ENCODE measurements at places on chromosomes 11 and 22. TPM values are rescaled to one million over a fixed set of nuclear protein-coding genes. Genes with fewer than 3 reads are reported as not detected.
A peak's percentile ranks its signal among the peaks of the same experiment; 100 is the strongest.

DNA sequence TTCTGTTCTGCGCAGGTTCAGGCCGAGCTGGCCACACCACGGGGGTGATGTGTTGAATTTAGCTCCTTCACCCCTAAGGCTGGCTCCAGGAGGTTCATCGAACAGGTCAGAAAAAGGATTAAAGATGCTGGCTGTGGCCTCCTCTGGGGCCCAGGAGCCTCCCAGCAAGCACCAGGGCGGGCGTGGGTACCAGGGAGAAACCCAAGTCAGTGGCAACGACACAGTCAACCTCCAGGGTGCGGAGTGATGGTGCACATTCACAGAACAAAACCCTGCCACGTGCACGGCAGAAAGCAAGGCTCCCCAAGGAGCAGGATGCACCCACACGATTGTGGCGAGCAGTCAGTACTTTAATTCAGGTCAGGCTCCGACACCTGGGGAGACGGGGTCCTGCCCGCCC is 10.8 kb downstream of the C11orf24 start:
- H3K36me3 ChIP-seq: peaks cover 54% of the 10 kb centered on the region
- H3K27ac ChIP-seq: no peak overlapping the region
- peaks cover 40% of the 10 kb centered on the region for H3K4me1 ChIP-seq
- no peak for DNase-seq
- no peaks in the 10 kb centered on the region for H3K27me3 ChIP-seq
- no peak overlapping the region for H3K4me3 ChIP-seq

DNA sequence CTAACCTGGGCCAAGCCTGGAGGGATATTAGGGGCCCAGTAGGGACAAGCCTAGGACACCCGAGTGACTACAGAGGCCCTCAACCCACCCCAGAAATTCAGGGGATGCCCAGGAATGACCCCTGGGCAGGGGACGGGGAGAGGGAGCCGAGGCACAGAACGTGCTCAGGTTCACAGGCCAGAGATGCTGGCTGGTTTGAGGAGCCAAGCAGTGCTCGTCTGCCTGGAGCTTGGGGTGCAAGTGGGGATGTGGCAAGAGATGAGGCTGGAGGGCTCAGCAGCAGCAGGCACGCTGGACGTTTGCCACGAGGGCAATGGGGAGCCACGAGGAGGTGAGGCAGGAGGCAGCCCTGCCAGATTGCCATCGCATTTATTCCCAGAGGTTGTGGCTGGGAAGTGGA is 34.0 kb upstream of the EMID1 start:
- no peak for DNase-seq
- H3K36me3 ChIP-seq: peaks cover 2% of the 10 kb centered on the region
- peaks cover 24% of the 10 kb centered on the region for H3K4me1 ChIP-seq

DNA sequence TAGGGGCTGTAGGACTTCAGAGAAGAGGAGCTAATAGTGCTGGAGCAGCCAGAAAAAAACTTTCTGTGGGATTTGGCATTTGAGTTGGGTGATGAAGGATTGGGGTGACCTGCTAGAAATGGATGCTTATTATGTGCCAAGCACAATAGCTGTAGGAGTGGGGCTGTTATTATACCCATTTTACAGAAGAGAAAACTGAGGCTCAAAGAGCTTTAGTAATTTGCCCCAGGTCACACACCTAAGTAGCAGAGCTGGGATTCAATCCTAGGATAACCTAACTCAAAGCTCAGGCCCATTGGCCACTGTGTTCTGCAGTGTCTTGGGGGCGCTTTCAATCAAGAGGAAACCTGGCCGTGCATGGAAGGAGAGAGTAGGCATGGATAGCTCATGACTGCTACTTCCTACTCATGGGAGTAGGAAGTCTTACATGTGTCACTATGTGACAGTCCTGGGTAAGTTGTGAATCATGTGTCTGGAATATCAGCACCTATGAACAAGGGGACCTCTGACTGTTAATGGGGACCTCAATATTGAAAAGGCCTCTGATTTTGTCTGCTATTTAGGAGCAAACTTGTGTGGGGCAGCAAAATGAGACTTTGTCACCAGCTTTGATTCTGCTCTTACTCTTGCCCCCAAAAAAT is 6.1 kb upstream of the ELF5 start:
- DNase-seq: no peak
- H3K4me3 ChIP-seq: no peak overlapping the region
- peaks cover 2% of the 10 kb centered on the region for H3K27me3 ChIP-seq
- H3K36me3 ChIP-seq: no peaks in the 10 kb centered on the region

- peaks cover 23% of the 10 kb centered on the region for H3K27me3 ChIP-seq
- H3K27ac ChIP-seq: no peak overlapping the region
- peaks cover 38% of the 10 kb centered on the region for H3K4me1 ChIP-seq
- H3K4me3 ChIP-seq: peak overlapping the region; percentile 85
- peaks cover 1% of the 10 kb centered on the region for H3K36me3 ChIP-seq
Observed at GRCh38 chr11:119729581-119729927, 554 bp upstream of the NECTIN1 start.

DNA sequence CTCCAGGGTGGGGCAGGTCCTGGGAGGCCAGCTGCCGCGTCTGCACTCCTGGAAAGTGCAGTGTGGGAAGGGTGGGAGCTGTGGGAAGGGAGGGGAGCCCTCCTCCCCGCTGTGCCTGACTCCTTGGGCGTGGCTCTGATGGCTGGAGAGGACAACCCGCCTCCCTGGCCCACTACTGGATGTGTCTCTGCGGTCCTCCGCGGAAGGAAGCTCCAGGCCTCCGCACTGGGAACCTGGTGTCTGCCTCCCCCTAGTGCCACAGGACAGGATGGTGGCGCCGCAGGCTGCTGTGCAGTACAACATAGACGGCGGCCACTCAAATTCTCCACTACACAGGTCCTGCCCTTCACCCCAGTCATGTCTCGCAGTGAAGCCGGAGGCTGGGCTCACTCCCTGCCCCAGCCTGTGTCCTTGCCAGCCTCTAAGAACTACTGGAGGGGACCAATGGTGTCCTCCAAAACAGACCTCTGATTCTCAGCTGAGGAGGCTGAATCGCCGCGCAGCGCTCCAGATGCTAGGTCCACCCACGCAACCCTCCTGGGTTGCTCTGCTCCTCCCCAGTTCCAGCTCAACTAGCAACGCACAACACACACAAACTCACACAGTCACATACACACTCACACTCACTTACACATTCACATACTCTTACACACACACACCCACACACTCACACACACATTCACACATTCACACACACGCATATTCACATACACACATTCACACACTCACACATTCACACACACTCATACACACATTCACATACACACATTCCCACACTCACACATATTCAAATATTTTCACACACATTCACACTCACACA is 12.4 kb upstream of the DSCAML1 start:
- peak; percentile 29 for DNase-seq
- peaks cover 5% of the 10 kb centered on the region for H3K27me3 ChIP-seq
- peaks cover 32% of the 10 kb centered on the region for H3K4me1 ChIP-seq
- peak overlapping the region; percentile 3 for H3K27ac ChIP-seq

DNA sequence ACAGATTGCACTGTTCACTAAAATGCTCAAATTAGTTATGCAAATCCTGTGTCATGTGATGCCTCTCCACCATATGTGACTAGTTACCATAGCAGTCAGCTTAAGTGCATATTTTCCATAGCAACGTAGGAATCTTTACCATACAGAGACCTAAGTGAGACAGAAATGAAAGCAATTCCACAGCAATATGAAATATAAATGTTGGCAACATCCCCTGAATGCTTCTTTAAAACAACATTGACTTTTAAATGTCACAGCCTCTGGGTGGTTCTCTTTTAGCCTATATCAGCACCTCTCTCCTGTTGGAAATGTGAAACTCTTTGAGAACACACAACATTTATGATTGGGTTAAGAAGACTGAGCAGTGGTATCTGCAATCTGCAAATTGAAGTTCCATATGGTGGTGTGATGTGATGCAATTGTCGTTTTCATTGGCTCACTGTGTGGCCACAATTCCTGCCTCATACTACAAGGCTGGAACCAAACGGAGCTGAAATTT is 814.6 kb downstream of the DLG2 start:
- no peak overlapping the region for H3K27ac ChIP-seq
- peaks cover 2% of the 10 kb centered on the region for H3K4me1 ChIP-seq
- no peaks in the 10 kb centered on the region for H3K27me3 ChIP-seq
- H3K4me3 ChIP-seq: no peak overlapping the region

DNA sequence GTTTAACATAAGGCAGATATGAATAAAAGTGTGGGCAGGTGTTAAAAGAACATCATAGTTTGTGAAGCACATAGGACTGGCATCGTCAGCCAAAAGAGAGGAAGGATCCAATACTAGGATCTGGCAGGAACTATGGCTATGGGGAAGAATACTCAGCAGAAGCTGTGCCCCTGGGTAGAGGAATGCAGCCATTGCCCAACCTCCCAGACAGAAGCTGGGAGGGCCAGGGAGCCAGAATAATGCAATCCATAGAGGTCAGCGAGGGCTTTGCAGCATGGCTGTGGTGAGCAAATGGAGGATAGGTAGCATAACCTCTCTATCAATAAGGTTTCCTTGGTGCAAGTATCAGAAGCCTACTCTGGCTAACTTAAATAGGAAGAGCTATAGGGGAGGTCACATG is 11.7 kb upstream of the CSTF3 start:
- no peaks in the 10 kb centered on the region for H3K27me3 ChIP-seq
- no peak overlapping the region for H3K4me3 ChIP-seq
- DNase-seq: no peak

SEC14L6 gene
- total RNA-seq: not detected

OR6T1 gene
- not detected for total RNA-seq

CARD16 gene
- total RNA-seq: 31.5 TPM

CTSW gene
- 0.93 TPM for total RNA-seq

Measured in activated B cell treated with CpG ODN at 0.5 μM for 24 hours (primary cell).